ENCODE measurements at places on chromosomes 1 and 21. TPM values are rescaled to one million over a fixed set of nuclear protein-coding genes. Genes with fewer than 3 reads are reported as not detected.

DNA sequence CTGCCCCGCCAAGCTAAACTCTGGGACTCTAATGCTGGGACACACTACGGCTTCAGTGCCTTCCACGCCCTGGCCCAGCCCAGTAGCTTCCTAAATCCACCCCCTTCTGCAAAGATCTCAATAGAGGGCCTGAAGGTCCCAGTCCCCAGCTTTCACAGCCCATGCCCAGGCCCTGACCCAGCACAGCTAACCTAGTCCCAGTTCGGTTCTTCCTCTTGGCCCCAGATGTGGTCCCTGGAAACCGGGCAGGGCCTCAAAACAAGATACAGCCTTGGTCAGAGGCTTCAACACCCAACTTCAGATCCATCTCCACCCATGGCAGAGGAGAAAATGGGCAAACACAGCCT is 646 bp upstream of the PDZK1IP1 start:
- DNase-seq = no peak

GRCh38 chr1:36098650-36099365 is 10.1 kb downstream of the ADPRS start:
- no peak for DNase-seq

GRCh38 chr1:150688763-150689162 is 8.2 kb downstream of the GOLPH3L start:
- DNase-seq = no peak

GRCh38 chr21:36113647-36114428 is 21.0 kb upstream of the CBR3 start:
- no peak for DNase-seq

GRCh38 chr1:200732438-200732837 is 6.3 kb upstream of the CAMSAP2 start:
- no peak for DNase-seq

The INPP5B gene
- total RNA-seq = 9.6 TPM

The NR5A2 gene
- not detected for total RNA-seq
